ENCODE measurements at places on chromosomes 3 and 15.

GRCh38 chr3:77053795-77054194, 13.9 kb downstream of the ROBO2 start:
- no peak for DNase-seq

DNA sequence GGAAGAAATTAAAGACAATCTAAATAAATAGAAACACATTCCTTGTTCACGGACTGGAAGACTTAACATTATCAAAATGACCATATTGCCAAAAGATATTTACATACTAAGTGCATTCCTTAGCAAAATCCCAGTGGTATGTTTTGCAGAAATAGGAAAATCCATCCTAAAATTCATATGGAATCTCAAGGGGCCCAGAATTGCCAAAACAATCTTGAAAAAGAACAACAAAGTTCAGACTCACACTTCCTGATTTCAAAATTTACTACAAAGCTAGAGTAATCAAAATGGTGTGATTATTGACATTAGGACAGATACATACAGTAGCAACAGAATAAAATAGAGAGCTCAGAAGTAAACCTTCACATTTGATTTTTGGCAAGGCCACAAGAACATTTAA, 515.5 kb downstream of the OCA2 start:
- no peak for DNase-seq

GRCh38 chr15:26521130-26521529, 251.7 kb downstream of the GABRB3 start:
- DNase-seq, result no peak

GRCh38 chr3:182382112-182382857, 411.0 kb upstream of the ATP11B start:
- no peak for DNase-seq

DNA sequence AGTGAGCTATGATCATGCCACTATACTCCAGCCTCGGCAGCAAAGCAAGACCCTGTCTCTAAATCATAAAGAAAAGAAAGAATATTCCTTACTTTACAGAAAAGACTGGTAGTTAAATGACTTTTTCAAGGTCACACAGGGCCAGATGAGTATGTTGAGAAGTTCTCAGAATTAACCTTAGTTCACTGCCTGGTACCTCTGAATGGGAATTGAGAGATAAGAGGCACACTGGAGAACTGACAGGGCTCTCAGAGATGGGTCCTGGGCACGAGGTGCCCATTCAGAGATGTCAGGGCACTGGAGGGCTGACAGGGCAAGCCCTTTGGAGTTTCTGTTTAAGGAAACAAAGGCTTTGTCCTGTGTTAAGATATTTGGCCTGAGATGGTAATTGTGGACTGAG, 157.7 kb downstream of the PDE8A start:
- DNase-seq, result no peak

- DNase-seq, result no peak
Measured at GRCh38 chr3:61464518-61465140, 96.7 kb upstream of the PTPRG start.

DNA sequence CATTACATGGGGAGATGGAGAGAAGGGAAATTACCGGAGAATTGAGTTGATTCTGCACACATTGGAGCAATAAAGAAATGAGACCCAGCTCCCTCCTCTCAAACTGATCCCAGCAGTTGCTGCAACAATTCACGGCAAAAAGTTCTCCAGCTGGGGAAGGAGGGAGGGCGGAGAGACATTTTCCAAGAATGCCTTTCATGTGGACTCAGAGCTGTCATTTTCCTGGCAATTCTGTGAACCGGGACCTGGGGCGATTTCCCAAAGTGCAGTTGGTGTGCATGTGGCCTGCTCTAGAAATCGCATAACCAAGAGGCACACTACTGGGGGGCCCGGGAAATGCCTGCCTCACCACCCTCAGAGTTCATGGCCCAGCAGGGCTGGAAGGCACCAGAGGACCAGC, 48.7 kb upstream of the IREB2 start:
- no peak for DNase-seq

- no peak for DNase-seq
Measured at GRCh38 chr15:39135989-39136388, 444.9 kb upstream of the THBS1 start.

GRCh38 chr15:54083501-54083900, 105.3 kb downstream of the UNC13C start:
- DNase-seq, result no peak

GRCh38 chr3:107524326-107524840, 1.6 kb downstream of the BBX start:
- DNase-seq, result no peak

DNA sequence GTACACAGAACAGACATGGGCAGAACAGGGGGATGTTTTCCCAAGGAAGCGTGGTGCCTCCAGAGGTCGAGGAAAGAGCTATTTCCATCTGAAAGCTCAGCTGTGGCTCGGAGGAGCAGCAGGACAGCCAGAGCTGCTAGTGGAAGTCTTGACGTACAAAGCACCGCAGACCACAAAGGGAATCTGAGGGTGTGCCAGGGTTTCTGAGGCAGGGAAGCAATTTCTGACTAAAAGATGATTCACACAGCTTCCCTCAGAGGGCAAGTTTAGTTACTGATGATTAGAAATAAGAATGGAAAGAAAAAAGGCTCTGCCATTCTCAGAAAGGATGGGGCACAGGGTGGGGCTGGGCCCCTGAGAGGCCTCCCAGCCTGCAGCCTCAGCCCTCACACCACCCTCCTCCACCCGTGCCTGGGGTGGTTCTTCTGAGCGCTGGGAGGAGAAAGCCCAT, 45.8 kb upstream of the SEC13 start:
- no peak for DNase-seq

GRCh38 chr3:81152156-81152555, 609.3 kb downstream of the GBE1 start:
- DNase-seq, result no peak

DNA sequence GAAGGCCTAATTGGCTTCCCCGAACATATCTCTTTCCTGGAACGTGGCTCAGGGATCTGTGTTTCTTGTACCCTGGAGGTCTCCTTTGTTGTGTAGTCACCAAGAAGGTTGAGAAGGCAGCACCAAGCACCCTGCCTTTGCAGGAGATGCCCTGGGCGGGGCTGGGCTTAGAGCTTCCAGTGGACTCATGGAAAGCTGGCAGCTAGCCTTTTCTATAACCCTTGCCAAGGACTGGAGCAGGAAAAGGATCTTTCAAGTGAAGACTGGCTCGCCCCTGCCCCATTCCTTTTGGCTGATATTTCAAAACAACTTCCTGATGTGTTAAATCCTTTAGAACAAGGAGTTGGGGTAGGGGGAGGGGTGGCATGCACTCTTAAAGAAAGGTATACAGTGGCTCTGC, 58.9 kb upstream of the EPHA6 start:
- no peak for DNase-seq

DNA sequence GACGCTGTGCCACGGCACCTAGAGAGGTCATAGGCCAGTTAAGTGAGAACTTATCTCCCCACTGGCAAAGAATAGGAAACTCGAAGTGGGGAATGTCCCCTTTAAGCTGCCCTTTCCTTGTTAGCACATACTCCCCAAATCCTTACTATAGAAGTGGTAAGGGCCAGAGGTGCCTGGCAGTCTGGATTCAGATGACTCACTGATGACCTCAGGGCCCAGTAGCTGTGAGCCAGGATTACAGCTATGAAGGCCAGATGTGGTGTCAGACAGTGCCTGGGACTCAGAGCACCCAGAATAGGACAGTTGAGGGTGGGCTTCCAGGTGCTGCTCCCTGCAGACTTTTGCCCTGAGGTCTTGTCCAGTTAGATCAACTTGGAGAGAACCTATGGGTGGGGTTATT, 37.7 kb downstream of the PDIA5 start:
- no peak for DNase-seq

Measured in substantia nigra (tissue), 51 donors.